ENCODE measurements at places on chromosomes 1 and 21.

DNA sequence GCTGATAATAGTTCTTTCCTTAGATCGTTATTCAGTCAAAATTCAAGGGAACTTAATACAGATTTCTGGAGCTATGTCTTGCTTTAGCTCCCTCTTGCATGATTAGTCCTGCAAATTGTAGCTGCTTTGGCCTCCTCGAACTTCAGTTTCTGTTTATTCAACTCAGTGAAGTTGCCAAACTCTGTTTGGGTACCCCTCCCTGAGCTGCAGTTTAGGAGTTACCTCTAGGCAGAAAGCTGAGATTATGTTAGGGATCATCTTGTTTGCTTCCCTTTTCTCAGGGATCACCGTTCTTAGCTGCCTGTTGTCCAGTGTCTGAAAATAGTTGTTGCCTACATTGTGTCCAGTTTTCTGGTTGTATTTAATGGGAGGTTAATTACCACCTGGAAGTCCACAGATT lies 43.5 kb downstream of the SNX27 start:
- H3K27ac ChIP-seq, result no peak overlapping the region
- no peak for DNase-seq
- no peaks in the 10 kb centered on the region for H3K27me3 ChIP-seq

- peak overlapping the region; percentile 97 for H3K27ac ChIP-seq
- no peaks in the 10 kb centered on the region for H3K27me3 ChIP-seq
- peaks cover 3% of the 10 kb centered on the region for H3K4me1 ChIP-seq
- peak overlapping the region; percentile 99 for H3K4me3 ChIP-seq
- no peaks in the 10 kb centered on the region for H3K36me3 ChIP-seq
- DNase-seq, result peak; percentile 88
These were observed 1.3 kb downstream of the FNBP1L start for GRCh38 chr1:93448983-93449804.

- no peak overlapping the region for H3K4me3 ChIP-seq
- H3K36me3 ChIP-seq, result no peaks in the 10 kb centered on the region
- H3K4me1 ChIP-seq, result peaks cover 7% of the 10 kb centered on the region
- DNase-seq, result no peak
These were observed 54.3 kb upstream of the SERBP1 start for GRCh38 chr1:67484492-67484891.

DNA sequence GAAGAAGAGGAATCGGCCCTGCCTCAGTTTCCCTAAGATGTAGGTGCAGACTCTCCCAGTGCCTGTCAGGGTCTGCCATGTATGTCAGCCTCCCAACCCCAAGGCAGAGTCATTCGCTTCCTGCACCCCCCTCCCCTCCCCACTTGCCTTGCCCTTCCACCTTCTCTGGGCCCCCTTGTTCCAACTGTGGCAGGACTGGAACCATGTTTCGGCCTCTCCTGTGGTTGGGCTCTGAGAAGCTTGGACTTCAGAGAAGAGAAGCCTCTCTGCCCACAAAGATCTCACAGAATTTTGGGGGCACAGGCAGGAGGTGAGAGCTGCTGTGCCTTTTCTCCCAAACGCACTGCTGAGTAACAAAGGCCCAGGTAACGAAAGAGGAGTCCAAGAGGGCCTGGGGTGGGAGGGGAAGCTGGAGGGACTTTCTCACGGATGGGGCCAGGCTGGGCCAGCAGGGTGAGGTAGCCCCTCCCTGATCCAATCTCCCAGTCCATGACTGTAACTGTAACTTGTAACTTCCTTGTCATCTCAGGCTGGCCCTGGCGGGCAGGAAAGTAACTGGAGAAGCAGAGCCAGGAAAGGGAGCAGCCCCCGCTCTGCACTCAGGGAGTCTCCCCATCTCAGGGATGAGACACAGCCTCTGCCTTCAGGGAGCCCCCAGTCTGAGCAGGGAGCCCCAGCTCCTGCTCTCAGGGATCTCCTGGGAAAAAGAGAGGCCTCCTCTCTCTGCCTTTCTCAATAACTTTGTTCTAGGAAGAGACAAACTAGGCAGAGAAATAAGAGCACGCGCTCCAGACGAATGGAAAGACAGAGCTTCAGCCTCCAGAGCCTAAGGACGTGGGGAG lies 11.3 kb downstream of the CRABP2 start:
- peaks cover 4% of the 10 kb centered on the region for H3K36me3 ChIP-seq
- H3K4me3 ChIP-seq, result peak overlapping the region; percentile 1
- peaks cover 6% of the 10 kb centered on the region for H3K27me3 ChIP-seq
- peak; percentile 83 for DNase-seq
- peak overlapping the region; percentile 84 for H3K27ac ChIP-seq

- H3K4me3 ChIP-seq, result no peak overlapping the region
- DNase-seq, result peak; percentile 96
- H3K36me3 ChIP-seq, result no peaks in the 10 kb centered on the region
- no peak overlapping the region for H3K27ac ChIP-seq
- H3K27me3 ChIP-seq, result no peaks in the 10 kb centered on the region
- peaks cover 23% of the 10 kb centered on the region for H3K4me1 ChIP-seq
These were observed 75.4 kb downstream of the ABCA4 start for GRCh38 chr1:94045465-94046056.

- no peaks in the 10 kb centered on the region for H3K27me3 ChIP-seq
- no peak overlapping the region for H3K27ac ChIP-seq
- peak; percentile 59 for DNase-seq
- H3K4me3 ChIP-seq, result peak overlapping the region; percentile 67
These were observed 137.7 kb upstream of the ADGRL2 start for GRCh38 chr1:81662913-81663526.

DNA sequence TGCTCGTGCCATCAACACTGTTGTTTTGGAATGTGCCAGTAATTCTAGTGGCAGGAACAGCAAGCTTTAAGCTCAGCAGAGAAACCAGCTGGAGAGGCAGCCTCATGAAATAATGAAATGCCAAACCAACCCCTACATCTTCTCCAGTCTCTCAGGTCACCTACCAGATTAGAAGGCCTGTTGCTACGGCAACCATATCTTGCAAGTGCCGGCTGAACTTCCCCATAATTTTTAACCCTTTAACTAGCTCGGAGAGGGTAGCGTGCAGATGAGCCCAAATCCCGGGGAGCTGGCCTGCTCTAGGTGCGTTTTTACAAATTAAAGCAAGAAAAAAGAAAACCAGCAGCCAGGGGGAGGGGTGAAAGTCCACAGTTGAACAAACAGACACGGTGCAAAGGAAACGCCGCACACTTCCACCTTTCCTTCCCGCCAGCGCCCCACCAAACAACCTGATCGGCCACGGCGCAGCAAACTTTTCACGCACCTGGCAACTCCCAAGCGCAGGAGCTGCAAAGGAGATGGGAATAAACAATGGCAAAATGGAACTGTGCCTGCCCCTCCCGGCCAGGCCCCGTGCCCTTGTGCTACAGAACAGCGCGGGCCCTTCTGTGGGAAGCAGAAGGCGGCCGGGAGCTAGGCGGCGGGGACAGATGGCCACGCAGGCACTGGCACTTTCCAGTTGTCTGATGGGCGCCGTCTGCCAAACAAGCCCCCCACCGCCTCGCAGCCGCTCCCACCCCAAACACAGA lies 50.1 kb downstream of the SSBP3 start:
- H3K4me1 ChIP-seq, result peaks cover 56% of the 10 kb centered on the region
- H3K27me3 ChIP-seq, result no peaks in the 10 kb centered on the region
- H3K4me3 ChIP-seq, result peak overlapping the region; percentile 42
- peaks cover 92% of the 10 kb centered on the region for H3K36me3 ChIP-seq
- peak; percentile 65 for DNase-seq
- H3K27ac ChIP-seq, result peak overlapping the region; percentile 75

DNA sequence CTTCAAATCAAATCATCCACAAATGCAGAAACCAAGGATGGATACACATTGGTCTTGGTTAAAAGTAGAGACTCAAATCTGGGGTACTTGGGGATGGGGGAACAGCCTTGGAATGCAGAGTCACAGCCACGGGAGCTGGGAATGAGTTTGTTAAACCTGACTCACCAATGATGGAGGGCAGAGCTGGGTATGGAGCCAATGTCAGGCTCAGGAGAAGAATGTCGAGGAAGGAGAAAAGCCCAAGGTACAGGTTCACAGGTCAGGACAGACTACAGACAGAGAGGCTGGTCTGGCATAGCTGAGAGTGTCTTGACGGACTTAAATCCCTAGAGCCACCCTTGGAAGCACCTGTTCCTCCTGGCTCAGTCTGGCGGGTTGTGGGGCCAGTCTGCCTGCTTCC lies 237.6 kb downstream of the NTNG1 start:
- H3K27me3 ChIP-seq, result no peaks in the 10 kb centered on the region
- DNase-seq, result no peak
- H3K36me3 ChIP-seq, result no peaks in the 10 kb centered on the region
- no peak overlapping the region for H3K4me3 ChIP-seq
- peaks cover 3% of the 10 kb centered on the region for H3K4me1 ChIP-seq

- H3K4me3 ChIP-seq, result peak overlapping the region; percentile 87
- peaks cover 4% of the 10 kb centered on the region for H3K4me1 ChIP-seq
- no peak for DNase-seq
- peaks cover 5% of the 10 kb centered on the region for H3K27me3 ChIP-seq
- no peak overlapping the region for H3K27ac ChIP-seq
These were observed 403 bp upstream of the PSEN2 start for GRCh38 chr1:226870026-226870400.

DNA sequence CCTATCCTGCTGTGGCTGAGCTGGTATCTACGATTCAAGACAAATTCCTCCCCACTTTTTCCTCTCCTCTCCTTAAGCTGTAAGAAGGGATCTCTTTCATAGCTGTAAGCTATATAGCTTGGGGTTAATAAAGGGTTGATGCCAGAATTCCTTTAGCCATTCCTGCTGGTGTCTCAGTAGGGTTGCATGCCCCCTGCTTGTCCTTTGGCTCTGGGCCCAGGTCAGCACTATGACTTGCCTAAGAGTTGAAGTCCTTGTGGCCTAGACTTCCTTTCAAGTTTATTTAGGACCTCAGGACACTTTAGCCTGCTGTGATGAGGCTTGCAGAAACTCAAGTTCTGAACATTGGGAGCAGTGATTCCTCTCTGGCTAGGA lies 270.0 kb downstream of the AMY1C start:
- no peaks in the 10 kb centered on the region for H3K27me3 ChIP-seq
- no peaks in the 10 kb centered on the region for H3K36me3 ChIP-seq
- H3K4me1 ChIP-seq, result no peaks in the 10 kb centered on the region
- H3K4me3 ChIP-seq, result no peak overlapping the region
- no peak overlapping the region for H3K27ac ChIP-seq

DNA sequence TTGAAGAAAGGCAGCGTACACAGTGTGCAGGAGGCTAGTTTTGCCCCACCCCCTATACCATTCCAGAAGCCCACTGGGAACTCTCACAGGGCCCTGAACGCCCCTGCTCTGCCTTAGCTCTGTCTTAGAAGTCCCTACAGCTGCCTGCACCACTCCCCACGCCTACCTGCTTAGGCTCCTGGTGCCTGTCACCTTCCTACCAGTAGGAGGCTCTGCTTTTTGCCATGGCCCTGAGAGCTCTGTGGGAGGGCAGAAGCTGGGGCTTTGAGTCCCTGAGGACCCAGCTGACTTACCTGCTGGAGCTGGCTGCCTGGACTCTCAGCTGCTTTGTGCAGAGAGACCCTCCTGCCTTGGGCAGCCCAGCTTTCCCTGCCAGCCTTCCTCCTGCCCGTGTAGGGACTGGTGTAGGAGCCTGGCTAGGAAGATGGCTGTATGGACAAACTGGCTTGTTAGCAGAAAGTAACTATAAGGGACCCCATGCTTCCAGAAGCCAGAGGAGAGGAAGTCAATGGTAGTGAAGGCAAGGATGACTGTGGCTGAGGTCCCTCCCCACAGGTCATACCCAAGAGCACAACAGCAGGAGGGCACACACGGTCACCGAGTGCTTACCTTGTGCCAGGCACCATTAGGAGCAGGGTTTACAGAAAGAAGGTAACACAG lies 9.8 kb upstream of the CELSR2 start:
- no peaks in the 10 kb centered on the region for H3K27me3 ChIP-seq
- DNase-seq, result peak; percentile 91
- peaks cover 54% of the 10 kb centered on the region for H3K36me3 ChIP-seq
- H3K4me1 ChIP-seq, result peaks cover 7% of the 10 kb centered on the region

DNA sequence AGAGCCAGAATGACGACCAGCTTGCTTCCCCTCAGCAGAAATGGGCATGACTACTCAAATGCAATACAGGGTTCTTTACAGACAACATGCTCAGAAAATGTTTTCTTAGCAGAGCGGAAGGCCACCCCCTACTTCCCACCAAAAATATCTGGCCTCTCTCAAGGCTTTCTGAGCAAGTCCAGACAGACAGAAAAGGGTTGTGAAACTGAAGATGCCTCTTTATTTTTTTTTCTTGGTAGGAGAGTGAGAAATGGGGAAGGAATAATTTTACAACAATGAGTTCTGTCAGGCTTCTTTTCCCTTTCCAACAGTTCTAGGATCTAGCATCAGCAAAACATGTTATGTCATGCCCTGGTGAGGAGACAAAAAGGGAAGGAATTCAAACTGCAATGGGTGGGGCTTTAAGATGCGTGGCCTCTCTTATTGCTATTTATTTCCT lies 172.0 kb upstream of the CAMK1G start:
- no peaks in the 10 kb centered on the region for H3K36me3 ChIP-seq
- H3K27me3 ChIP-seq, result no peaks in the 10 kb centered on the region
- H3K4me1 ChIP-seq, result peaks cover 3% of the 10 kb centered on the region
- no peak for DNase-seq
- no peak overlapping the region for H3K4me3 ChIP-seq

- H3K36me3 ChIP-seq, result no peaks in the 10 kb centered on the region
- no peak overlapping the region for H3K4me3 ChIP-seq
These were observed 3.0 kb upstream of the PADI3 start for GRCh38 chr1:17245816-17246325.

DNA sequence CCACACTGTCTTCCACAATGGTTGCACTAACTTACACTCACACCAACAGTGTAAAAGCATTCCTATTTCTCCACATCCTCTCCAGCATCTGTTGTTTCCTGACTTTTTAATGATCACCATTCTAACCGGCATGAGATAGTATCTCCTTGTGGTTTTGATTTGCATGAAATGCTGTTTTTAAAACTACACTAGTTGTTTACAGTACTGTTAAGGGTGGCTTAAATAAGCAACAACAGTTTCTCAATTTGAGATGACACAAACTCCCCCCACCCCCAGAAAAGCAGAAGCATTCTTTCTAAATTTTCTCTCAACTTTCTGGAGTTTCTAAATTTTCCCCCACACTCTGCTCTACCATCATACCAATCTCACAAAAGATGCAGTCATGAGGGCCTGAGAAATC lies 7.1 kb upstream of the SLAMF7 start:
- no peak overlapping the region for H3K27ac ChIP-seq
- no peak overlapping the region for H3K4me3 ChIP-seq
- no peaks in the 10 kb centered on the region for H3K36me3 ChIP-seq
- H3K27me3 ChIP-seq, result no peaks in the 10 kb centered on the region

- peaks cover 3% of the 10 kb centered on the region for H3K27me3 ChIP-seq
- H3K4me3 ChIP-seq, result no peak overlapping the region
- H3K36me3 ChIP-seq, result no peaks in the 10 kb centered on the region
- H3K4me1 ChIP-seq, result no peaks in the 10 kb centered on the region
These were observed 57.4 kb downstream of the ZNF648 start for GRCh38 chr1:182003953-182004586.

- H3K36me3 ChIP-seq, result peaks cover 22% of the 10 kb centered on the region
- no peak for DNase-seq
- peaks cover 5% of the 10 kb centered on the region for H3K4me1 ChIP-seq
- no peak overlapping the region for H3K4me3 ChIP-seq
These were observed 27.9 kb downstream of the LRRC8B start for GRCh38 chr1:89552471-89553081.

GRCh38 chr1:14281412-14281811 lies 317.1 kb upstream of the KAZN start:
- no peaks in the 10 kb centered on the region for H3K36me3 ChIP-seq
- no peak overlapping the region for H3K27ac ChIP-seq
- no peak for DNase-seq
- H3K27me3 ChIP-seq, result no peaks in the 10 kb centered on the region
